ENCODE measurements at places on chromosomes 1 and 21.

- no peak for DNase-seq
Observed at GRCh38 chr21:17402937-17403336, 109.9 kb upstream of the CXADR start.

DNA sequence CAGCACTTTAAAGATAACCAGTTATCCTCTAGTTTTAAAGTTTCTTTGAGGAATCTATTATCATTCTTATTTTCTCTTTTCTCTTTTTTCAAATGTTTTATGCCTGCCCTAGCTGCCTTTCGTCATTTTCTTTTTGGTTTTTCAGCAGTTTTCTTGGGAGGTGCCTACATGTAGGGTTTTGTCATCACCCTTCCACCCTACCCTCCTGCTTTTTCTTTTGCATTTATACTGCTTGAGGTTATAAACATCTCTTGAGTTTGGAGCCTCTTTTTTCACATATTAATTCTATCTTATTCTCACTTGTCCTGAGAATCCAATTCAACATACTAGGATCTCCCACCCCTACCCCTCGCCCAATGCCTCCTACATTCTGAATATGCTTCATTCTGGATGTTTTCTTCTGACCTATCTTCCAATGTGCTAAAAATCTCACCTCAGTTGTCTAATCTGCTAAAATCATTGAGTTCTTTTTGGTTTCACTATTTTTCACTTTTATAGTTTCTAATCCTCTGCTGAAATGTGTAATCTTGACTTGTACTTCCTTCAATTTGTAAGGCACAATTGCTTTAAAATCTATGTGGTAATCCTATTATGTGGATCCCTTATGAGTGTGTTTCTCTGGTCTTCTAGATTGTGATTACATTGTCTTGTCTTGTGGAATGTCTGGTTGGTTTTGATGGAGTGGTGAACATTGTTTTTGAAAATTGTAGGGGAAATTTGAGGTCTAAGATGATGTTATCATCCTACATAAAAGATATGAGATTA, 38.7 kb downstream of the MIA3 start:
- no peak for DNase-seq

DNA sequence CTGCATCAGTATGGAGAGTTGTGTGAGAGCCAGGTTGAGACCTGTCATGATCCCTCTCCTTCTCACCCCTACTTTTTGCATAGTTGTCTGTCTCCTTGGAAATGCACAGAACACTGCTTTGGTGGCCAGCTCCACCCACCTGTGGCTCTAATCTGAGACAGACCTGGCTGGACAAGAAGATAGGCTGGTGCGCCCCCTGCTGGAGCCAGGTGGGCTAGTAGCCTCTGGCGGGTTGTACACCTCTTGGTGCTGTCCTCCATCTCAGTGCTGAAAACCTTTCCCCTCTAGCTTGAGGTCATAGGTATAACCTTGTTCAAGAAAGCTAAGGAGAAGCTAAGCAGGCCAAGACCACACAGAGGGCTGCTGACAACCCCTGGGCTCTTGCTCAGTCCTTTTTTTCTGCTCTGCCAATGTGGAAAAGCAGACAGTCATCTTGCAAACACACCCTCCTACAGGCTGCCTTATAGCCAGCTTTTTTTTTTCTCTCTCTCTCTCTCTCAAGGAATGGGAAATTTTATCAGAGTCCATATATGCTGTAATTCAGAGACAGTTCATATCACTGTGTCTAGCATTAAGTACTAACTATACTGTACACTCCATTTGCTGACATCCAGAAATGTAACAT, 58.8 kb upstream of the SPATA6 start:
- no peak for DNase-seq

DNA sequence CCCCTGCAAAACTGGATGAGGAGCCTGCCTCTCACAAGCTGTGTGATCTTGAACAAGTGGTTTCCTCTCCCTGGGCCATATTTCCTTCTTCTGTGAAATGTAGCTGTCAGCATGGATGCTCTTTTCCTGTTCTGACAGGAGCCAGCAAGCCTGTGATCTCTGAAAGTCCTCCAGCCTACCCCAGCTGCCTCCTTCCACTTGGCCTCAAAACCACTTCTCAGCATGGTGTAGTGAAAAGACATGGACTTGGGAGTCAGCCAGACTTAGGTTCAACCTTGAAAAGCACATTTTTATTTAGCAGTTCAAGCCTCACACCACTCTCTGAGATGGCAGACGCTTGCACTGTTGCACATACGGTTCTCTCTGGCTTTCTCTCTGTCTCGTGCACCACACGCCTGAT, 292.9 kb upstream of the DUSP10 start:
- DNase-seq, result no peak

- DNase-seq, result no peak
Observed at GRCh38 chr1:42891465-42892138, 45.2 kb downstream of the ZNF691 start.

DNA sequence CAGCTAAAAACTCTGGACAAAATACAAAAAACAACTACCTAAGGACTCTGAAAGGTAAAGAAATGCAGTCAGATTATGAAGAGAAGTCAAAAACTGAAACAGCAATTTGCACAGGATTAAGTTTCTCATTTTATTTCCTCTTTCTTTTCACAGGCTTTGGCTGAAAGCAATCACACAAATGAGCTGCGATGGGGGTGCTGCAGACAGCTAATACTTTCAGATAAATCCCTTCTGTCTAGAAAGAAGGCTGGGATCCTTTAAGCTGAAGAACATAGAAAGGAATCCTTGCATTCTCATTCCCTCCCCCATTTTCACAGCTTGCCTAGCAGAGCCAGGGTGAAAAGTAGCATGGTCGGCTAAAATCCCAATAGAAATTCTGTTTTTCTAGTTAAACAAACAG, 32.0 kb upstream of the PRDX6 start:
- no peak for DNase-seq

- DNase-seq, result no peak
Observed at GRCh38 chr1:5994713-5995621, 2.7 kb upstream of the NPHP4 start.

GRCh38 chr1:25003000-25003399, 72.9 kb upstream of the RUNX3 start:
- no peak for DNase-seq

GRCh38 chr1:185467122-185467521, 150.1 kb upstream of the IVNS1ABP start:
- no peak for DNase-seq

DNA sequence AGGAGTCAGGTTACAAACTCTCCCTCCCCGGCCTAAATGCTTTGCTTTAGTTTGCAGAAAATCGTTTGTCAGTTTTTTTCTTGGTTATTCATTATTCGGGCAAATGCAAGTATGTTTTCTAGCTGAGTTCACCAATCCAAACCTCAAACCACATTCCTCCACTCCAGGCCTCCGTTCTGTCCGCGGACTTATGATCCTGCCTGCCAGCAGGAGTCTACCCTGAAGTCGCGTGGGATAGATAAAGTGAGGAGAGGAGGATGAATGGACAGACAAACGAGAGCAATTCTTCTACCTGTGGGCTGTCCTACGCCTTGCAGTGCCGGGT, 1.3 kb downstream of the ADAMTS1 start:
- no peak for DNase-seq

DNA sequence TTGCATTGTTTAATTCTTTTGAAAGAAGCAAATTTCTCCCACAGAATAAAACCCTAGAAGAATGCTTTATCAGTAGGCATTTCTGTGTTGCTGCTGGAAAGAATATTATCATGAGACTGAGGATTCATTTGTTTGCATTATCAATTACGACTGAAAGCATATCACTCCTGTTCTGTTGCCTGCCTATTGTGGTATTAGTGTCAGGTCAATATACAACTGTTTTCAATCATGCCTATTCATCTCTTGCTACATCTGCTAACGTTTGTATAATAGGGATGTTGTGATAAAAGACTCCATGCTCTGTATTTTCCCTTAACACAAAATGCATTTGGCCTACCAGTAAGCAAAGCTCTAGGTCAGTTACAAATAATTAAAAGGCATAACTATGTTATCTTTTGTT, 221.5 kb downstream of the PTPRC start:
- no peak for DNase-seq

DNA sequence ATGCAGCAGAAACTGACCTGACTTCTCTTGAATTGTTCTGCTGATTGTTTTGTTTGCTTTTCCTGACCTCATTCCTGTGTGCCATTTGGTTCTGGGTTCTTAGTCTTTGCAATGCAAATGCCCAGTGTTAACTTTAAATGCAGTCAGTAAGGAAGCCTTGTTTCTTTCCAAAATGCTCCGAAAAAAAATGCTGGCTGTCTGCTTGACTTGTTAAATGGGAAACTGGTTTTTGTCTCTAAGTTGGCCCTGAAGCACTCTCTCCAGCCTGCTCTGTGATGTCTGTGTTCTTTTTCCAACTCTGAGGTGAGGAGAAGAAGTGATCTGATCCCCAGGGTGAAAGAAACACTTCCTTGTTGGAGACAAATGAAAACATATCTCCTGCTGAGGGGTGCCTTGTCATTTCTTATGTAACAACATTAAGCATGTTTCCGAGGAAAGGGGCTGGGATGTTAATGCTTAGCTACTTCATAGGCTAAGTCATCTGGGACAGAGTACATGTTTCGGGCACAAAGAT, 256.3 kb upstream of the ADGRL4 start:
- DNase-seq, result no peak

DNA sequence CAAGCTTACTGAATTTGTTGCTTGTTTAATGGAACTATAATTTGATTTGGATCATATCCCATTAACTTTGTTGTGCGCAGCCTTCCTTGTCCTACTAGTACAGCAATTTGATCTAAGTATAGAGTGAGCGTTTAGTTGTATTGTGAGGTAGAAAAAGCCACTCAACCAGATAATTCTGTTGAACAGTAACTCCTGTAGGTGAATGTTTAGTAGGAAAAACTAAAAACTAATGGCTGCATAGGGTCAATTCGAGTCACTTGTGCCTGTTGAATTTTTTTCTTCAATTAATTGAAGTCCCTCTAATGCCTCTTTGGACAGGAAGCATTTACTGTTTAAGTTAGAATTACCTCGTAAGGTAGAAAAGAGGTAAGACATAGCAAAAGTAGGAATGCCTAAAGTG, 15.0 kb upstream of the EPHX1 start:
- no peak for DNase-seq

- DNase-seq, result no peak
Observed at GRCh38 chr1:67764633-67765032, 68.6 kb downstream of the GNG12 start.

DNA sequence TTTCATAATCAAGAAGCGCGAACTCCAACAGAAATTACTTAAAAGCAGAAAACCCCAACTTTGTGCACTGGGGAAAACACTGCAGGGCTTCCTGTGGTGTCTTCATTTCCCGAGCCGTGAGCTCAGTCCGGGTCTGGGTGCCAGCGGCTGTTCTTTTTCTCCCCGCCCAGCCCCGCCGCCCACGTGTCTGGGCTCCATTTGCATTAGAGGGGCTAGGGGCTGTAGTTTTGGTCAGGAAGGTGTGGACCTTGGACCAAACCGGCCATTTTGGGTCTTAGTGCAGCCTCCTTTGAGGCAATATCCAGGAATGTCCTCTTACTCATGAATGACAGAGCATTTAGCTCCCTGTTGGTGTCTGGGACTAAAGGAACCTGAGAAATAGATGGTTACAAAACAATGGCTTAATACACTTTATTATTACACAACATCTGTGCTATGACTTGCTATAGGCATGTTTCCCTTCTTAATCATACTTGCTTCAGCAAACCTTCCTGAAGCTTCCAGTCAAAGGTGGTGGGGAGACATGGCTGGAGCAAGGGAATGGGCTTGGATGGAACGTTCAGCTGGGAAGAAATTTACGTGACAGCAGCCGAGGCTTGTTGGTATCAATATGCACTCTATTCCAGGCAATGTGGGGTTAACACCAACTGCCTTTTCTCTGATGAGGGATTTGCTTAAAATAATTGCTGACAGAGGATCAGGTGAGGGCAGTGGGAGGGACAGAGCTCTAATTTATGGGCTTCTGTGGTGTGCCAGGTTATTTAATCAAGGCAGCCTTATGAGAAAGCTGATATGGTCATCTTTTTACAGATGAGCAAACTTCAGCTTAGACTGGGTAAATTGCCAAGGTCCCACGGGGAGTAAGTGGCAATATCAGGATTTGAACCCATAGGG, 1.1 kb downstream of the AGTRAP start:
- peak; percentile 97 for DNase-seq

DNA sequence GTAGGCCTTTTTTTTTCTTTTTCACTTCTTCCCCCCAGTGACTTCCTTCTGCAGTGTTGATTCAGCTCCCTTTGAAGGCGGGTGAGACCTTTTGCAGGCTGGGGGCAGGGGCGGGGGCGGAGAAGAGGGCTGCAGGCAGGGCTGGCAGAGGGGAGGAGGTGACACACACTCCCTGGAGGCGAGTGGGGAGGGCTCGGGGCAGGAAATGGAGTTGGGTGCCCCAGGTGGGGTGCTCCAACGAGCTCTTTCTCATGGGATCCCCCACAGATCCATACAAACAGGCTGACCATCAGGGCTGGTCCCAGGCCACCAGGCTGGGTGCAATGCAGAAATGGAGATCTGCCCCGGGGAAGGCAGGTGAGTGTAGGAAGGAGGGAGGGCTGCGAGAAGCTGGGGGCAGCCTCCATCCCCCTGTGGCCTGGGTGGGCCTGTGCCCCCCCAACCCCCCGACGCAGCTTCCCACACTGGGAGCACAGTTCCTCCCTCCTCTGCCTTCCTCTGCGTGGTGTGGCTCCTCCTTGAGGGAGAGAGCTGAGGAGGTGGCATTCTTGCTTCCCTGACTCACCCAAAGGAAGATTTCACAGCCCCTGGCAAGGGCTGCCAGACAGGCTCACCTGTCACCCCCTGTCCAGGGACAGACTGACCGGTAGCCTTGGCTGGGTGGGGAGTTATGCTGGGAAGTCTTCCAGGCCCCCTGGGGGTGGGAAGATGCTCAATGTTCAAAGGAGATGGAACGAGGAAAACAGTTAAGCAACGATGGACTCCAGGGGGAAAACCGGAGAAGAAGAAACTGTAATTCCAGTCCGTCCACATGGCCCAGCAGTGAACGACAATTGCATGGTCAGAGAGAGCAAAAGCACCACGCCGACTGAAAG, 7.1 kb upstream of the ITGB2 start:
- DNase-seq, result no peak

DNA sequence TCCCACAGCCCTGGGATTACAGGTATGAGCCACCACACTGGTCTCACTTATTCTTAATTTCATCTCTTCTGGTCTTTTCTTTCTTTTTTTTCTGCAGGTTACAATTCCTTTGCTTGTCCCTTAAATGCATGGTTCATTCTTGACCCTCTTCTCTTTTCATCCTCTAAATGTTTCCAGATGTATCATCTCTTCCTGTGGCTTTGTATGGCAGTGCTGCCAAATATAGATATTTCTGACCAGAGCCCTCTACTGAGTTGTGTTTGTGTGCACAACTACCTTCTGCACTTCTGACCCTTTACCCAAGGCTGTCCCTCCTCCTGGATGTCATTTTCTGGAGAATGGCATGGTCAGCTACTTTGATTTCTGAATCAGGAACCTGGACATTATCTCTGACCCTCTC, 32.5 kb downstream of the OLFML3 start:
- DNase-seq, result no peak

GRCh38 chr1:95953015-95953414, 719.0 kb downstream of the RWDD3 start:
- no peak for DNase-seq

GRCh38 chr1:202037706-202038296, 27.4 kb downstream of the ELF3 start:
- DNase-seq, result no peak

GRCh38 chr1:89121641-89122040, 4.3 kb downstream of the GBP2 start:
- DNase-seq, result no peak

GRCh38 chr1:111454859-111455641, 5.8 kb downstream of the ATP5PB start:
- no peak for DNase-seq

All from GF-D8 (cell line).